ENCODE measurements at places on chromosomes 3 and 15.
A peak's percentile ranks its signal among the peaks of the same experiment; 100 is the strongest.

GRCh38 chr15:85404918-85405866, 24.8 kb downstream of the AKAP13 start:
- no peak for DNase-seq

DNA sequence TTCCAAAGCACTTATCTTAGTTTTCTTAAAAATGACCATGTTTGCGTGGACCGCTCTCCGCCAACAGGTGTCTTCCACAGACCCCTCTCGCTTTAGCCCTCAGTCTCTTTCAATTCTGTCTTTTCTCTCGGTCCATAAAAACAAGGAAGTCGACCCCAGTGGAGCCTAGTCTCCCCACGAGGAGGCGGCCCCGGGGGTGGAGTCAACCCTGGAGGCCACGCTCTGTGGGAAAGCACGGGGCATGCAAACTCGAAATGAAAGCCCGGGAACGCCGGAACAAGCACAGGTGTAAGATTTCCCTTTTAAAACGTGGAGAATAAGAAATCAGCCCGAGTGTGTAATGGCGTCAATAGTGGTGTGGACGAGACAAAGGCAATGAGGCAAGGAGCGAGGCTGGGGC, 49.1 kb downstream of the EBLN2 start:
- DNase-seq: no peak

- no peak for DNase-seq
Measured at GRCh38 chr3:37833302-37834186, 28.1 kb upstream of the CTDSPL start.

GRCh38 chr15:78599189-78599588, 21.6 kb downstream of the CHRNA3 start:
- DNase-seq: no peak

- DNase-seq: peak; percentile 79
Measured at GRCh38 chr3:149968216-149968615, 2.5 kb downstream of the PFN2 start.

GRCh38 chr3:197828-198491, 1.4 kb downstream of the CHL1 start:
- DNase-seq: no peak

- DNase-seq: no peak
Measured at GRCh38 chr3:52193065-52193464, 4.9 kb upstream of the ALAS1 start.

All from NCI-H1105 (cell line).